Activated T-cell treated with anti-CD3 and anti-CD28 coated beads, Interleukin-2, amount 50 U/mL, for 48 hours (primary cell): ENCODE measurements at places on chromosomes 2 and 18.

- no peak for DNase-seq
Observed at GRCh38 chr2:74407682-74408081, 13.7 kb downstream of the C2orf81 start.

DNA sequence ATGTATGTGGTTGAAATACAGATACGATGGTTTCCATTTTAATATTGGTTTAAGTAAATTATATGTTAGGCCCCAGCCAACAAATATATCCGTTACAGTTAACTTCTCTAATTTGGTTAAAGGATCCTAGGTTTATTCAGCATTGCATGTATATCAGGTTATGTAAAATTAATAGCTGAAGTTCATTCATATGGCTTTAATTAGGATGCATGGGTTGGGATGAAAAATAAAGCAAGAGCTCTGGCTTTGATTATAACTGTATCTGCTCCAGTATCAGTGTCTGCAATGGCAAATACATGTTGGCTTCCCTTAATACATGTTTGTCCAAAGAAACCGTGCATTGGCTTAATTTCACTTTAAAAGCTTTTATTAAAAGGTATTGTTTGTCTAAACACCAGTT is 435.7 kb upstream of the SETBP1 start:
- no peak for DNase-seq

- DNase-seq, result no peak
Observed at GRCh38 chr2:97758131-97758705, 44.8 kb downstream of the ZAP70 start.

DNA sequence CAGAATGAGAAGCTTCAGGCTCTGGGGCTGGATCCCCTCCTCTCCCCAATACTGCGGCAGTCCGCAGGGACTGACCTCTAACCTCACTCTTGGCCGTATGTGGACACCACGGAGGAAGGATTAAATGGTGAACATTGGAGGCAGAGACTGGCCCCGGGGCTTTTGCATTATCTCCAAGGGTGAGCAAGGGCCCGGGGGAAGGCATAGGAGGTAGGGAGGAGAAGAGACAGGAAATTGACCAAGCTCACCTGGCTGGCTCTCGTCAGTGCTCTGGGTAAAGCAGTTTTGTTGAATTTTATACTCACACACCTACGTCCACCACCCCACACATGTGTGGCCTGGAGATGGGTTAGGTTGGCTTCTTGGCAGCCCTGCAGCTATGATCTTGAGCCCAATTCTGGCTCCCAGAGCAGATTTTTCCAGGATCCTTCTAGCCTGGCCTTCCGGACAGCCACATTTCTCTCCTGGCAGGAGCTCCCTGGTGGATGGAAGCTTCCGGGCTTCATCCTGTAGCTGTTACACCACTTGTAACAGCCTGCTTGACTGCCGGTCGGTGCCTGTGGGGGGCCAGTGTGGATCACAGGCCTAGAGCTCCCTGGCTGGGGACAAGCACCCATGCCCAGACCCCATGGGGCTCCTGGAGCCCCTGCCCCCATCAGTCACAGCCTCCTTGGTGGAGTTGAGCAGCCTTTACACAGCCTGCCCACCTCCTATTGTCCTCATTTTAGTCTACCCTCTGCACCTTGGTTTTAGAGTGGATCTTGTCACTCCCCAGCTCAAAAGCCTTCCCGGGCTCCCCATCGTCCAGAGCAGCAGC is 7.6 kb downstream of the ITM2C start:
- no peak for DNase-seq

DNA sequence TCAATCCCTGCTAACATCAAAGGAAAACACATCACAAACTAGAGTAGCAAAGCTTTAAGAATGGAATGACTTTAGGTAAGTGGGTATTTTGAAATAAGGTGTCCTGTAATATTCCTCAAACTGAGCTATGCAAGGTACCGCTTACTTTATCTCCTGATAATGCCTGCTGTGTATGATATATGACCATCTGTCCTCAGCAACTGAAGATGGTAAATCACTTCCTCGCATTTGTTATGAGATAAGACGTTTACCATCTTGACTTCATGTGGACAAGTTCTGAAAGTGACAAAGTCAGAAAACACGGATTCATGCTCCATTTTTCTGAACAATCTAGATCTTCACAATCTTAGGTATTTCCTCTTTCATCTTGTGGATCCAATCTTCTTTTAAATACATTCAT is 49.3 kb upstream of the PTPRM start:
- no peak for DNase-seq

- DNase-seq, result no peak
Observed at GRCh38 chr2:18046558-18047212, 168.2 kb downstream of the KCNS3 start.

DNA sequence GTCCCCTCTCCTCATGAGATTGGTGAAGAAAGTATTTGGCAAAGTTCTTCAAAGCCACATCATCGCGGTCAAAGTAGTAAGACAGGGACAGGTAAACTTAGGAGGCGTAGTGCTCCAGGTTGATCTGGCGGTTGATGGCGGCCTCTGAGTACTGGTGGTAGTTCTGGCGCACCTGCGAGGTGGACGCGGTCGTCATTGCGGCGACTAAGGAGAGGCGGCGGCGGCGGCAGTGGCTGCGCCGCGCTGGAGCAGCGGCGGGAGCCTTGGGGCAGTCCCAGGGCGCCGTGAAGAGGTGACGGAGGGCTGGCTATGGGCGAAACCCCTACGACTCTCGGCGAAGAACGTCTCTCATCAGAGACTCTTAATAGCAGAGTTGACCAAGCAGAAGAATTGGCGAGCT is 107.2 kb upstream of the UBE2E3 start:
- DNase-seq, result no peak

GRCh38 chr2:169933124-169933711 is 106.0 kb downstream of the UBR3 start:
- DNase-seq, result no peak

- DNase-seq, result no peak
Observed at GRCh38 chr2:16813593-16813992, 148.0 kb upstream of the CYRIA start.

DNA sequence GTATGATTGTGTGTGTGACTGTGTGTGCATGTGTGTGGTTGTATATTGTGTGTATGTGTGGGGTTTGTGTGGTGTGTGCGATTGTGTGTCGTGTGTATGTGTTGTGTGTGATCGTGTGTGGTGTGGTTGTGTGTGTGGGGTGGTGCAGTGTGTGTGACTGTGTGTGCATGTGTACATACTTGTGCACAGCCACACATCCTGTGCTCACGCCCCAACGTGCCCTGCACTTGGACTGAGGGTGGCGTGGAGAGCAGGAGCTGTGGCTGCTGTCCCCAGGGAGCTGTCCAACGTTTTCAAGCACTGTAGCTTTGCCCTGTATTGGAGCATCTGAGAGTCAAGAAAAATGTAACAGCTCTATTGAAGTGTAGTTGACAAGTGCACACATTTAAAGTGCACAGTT is 243.2 kb upstream of the HDAC4 start:
- DNase-seq, result no peak

GRCh38 chr2:84807063-84807485 is 73.8 kb downstream of the TRABD2A start:
- DNase-seq, result no peak

GRCh38 chr2:238527565-238527964 is 100.8 kb downstream of the ASB1 start:
- DNase-seq, result no peak

GRCh38 chr2:146246736-146247523 is 1597.9 kb upstream of the ACVR2A start:
- DNase-seq, result no peak

DNA sequence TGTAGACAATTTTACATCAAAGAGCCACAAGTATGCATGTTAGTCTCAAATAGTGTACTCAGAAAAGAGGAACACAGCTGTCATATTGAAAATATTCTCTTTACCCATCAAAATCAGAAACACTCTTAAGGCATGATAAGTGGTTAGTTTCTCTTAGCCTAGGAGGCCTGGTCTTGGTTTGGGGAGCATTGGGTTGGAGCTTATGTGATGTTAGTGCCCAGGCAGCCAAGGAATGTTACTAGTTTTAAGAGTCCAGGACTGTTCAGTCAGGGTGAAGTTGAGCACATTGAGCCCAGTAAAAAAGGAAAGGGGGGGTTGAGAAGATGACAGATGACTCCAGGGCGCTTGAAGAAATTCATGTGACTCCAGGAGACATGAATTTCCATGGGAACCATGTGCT is 340.6 kb downstream of the HRH4 start:
- no peak for DNase-seq

- no peak for DNase-seq
Observed at GRCh38 chr2:60370814-60371213, 182.6 kb downstream of the BCL11A start.

DNA sequence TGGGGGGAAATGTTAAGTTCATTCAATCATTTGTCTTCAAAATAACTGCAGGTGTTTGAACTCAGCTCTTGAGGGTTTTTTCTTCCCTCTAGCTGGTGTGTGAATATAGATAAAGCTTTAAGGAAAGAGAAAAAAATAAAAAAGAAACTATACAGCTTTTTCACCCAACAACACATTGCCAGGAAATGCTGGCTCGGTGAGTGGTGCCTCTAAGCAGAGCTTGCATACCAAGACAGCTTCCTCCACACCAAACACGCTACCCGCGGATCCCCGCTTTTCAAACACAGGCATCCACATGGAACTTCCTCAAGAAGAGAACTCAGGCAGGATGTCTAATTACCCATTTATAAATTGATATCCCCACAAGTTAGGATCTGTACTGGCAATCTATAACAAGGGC is 69.8 kb upstream of the TANK start:
- DNase-seq, result no peak

- no peak for DNase-seq
Observed at GRCh38 chr18:75433098-75433497, 5.6 kb upstream of the SMIM21 start.

- no peak for DNase-seq
Observed at GRCh38 chr2:67037655-67038054, 359.5 kb upstream of the ETAA1 start.

DNA sequence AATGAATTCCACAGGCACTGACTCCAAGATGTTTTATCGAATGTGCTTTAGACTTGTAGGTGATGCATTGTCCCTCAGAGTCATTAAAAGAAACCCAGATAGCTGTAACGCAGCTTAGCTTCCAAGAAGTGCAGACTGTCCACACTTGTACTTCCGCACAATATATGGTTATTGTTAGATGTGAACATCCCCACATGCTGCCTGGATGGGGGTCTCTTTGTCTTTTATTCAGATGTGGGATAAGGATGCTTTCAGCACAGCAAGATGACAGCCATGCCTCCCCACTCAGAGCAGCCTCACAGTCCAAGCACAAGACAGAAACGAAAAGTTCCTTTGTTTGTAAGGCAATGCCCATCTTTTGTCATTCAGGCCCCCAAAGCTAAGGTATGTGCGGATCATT is 416.6 kb downstream of the HRH4 start:
- DNase-seq, result no peak

DNA sequence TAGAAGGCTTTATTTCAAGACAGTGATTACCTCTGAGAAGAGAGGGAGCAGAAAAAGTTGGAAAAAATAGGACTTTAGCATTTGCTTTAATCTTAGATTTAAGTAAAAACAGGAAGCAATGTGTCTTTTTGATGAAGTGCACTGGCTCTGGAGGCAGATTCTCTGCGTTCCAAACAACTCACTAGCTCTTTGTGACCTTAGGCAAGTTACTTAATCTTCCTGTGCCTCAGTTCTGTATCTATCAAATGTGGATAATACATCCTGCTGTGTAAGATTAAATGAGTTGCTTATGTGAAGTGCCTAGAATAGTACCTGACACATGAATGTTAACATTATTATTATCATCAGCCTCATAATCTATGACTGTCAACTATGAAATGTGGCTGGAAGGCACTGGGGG is 42.3 kb downstream of the RPRD1A start:
- no peak for DNase-seq

GRCh38 chr18:23302851-23303527 is 150.1 kb upstream of the RIOK3 start:
- no peak for DNase-seq

GRCh38 chr2:43238813-43239212 is 12.4 kb upstream of the ZFP36L2 start:
- DNase-seq, result no peak

- no peak for DNase-seq
Observed at GRCh38 chr18:45741056-45741455, 17.1 kb downstream of the SLC14A1 start.

- no peak for DNase-seq
Observed at GRCh38 chr2:213885485-213885884, 525.4 kb upstream of the VWC2L start.

DNA sequence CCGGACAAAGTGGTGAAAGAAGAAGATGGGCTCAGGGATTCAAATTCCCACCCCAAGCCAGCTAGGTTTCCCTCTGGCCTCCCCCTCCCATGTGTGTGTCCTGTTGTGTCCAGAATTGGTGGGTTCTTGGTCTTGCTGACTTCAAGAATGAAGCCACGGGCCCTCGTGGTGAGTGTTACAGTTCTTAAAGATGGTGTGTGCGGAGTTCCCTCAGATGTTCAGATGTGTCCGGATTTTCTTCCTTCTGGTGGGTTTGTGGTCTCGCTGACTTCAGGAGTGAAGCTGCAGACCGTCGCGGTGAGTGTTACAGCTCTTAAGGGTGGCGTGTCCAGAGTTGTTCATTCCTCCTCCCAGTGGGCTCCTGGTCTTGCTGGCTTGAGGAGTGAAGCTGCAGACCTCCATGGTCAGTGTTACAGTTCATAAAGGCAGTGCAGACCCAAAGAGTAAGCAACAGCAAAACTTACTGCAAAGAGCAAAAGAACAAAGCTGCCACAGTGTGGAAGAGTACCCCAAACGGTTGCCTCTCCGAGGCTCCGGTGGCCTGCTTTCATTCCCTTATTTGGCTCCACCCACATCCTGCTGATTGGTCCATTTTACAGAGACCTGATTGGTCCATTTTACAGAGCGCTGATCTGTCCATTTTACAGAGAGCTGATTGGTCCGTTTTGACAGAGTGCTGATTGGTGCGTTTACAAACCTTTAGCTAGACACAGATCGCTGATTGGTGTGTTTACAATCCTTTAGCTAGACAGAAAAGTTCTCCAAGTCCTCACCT is 37.7 kb upstream of the KLF11 start:
- no peak for DNase-seq

DNA sequence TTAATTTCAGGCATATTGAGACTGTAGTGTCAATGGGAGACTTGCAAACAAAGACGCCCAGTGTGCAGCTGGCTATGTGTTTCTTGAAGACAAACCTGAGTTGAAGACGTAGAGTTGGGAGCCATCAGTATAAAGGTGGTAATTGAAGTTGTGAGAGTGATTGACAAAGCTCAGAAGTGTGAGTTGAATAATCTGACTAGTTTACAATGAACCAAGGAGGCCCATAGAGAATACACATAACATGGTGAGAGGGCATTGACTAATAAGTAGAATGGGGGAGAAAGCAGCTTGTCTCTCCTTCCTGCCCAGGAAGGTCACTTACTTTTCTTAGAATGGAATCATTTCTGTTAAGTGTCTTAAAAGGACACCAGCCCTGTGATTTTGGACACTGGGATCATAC is 14.1 kb downstream of the SP110 start:
- no peak for DNase-seq

- no peak for DNase-seq
Observed at GRCh38 chr2:14348247-14348646, 284.3 kb upstream of the LRATD1 start.
